Tongue (tissue), 3 donors: ENCODE measurements at places on chromosomes 11 and 22. TPM values are rescaled to one million over a fixed set of nuclear protein-coding genes. Genes with fewer than 3 reads are reported as not detected.
A peak's percentile ranks its signal among the peaks of the same experiment; 100 is the strongest.

DNA sequence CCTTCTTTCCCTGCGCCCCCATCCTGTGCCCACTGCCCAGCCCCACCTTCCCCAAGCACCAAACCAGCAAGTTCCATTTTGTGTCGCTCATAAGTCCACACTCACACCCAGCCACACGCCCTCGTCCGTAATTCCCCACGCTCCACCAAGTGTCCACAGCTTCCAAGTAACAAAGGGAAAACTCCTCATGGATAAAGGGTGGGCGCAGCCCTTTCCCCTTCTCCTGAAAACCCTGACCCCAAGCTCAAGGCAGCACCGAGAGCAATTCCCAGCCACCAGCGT lies 458 bp downstream of the FXYD6 start:
- peak; percentile 35 for DNase-seq

GRCh38 chr22:30526656-30527055 lies 19.9 kb downstream of the SEC14L6 start:
- no peak for DNase-seq

DNA sequence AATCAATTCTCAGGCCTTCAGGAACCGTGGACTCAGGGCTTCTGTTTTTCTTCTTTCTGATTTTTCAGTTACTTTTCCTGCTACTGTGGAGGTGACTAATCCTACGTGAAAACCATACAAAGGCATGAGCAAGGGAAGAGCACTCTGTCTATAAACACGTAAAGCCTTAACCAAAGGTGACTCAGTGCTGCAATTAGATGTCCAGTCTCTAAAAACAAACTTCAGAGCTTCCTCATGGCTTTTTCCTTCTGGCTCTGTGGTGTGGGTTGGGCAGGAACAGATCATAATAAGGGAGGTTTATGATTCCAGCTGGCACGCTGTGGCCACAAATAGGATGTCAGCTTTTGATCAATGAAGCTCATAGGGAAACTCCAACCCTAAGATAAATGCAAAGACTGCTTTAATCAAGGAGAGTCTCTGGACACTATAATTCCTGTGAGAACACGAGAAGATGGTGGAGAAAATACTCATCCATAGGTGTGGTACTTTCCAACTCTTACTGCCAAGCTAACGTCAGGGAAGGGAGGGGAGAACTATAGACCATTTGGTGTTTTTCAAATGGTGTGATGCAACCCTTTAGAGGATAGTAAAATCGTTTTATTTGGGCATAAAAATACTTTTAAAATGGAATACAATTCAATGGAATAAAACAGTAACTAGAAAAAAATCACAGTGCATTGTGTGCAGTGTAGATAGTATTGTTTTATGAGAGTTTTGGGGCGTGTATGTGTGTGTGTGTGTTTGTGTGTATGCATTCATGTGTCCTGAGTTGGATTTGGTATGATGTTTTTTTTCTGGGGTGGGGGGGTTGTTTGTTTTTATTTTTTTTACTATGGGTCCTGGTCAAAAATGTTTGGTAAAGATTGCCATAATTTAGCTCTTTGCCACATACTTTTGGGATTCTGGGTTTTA lies at the start of gene NXPE2:
NXPE2 (plus strand) TSS at position 403 of the 912 bp plus-strand sequence; CDS start at position 452, 49 bp downstream.
- DNase-seq = no peak

GRCh38 chr11:16613512-16614381 lies 124.7 kb upstream of the C11orf58 start:
- peak; percentile 97 for DNase-seq

DNA sequence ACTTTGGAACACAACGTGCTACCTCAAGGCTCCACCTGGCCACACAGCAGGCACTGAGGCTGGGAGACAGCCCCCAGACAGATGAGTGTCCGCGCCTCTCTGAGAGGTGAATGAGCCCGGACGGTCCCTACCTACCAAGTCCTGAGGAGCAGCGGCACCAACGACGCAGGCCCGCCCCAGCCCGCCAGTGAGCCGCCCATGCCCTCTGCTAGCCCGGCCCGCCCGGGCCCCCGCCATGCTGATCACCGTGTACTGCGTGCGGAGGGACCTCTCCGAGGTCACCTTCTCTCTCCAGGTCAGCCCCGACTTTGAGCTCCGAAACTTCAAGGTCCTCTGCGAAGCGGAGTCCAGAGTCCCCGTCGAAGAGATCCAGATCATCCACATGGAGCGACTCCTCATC lies at the start of gene DDI1:
DDI1 (plus strand) TSS at position 53 of the 400 bp plus-strand sequence; CDS start at position 236, 183 bp downstream.
- DNase-seq = no peak

Gene C11orf86
- not detected for total RNA-seq

DNA sequence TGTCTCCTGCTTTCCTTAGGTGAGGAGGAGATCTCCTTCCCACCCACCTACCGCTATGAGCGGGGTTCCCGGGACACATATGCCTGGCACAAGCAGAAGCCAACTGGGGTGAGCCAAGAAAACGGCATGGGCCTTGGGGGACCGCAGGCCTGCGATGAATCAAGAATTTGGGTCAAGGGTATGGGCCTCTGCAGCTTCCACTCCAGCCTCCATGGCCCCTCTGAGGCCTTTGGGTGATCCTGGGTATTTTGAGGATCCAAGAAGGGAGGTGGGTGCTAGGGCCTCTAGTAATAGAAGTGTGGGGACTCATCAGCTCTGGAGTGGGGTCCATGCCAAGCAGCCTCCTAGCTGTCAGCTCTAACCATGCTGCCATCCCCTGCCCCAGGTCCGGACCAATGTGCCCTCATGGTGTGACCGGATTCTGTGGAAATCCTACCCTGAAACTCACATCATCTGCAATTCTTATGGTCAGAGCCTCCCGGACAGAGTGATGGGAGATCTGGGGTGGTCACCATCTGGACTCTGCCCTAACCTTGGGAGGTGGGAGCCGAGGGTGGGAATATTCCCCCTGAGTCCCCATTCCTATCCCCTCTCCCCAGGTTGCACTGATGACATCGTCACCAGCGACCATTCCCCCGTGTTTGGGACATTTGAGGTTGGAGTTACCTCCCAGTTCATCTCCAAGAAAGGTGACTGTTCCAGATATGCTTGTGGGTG lies 8.6 kb downstream of the INPPL1 start:
- no peak for DNase-seq

DNA sequence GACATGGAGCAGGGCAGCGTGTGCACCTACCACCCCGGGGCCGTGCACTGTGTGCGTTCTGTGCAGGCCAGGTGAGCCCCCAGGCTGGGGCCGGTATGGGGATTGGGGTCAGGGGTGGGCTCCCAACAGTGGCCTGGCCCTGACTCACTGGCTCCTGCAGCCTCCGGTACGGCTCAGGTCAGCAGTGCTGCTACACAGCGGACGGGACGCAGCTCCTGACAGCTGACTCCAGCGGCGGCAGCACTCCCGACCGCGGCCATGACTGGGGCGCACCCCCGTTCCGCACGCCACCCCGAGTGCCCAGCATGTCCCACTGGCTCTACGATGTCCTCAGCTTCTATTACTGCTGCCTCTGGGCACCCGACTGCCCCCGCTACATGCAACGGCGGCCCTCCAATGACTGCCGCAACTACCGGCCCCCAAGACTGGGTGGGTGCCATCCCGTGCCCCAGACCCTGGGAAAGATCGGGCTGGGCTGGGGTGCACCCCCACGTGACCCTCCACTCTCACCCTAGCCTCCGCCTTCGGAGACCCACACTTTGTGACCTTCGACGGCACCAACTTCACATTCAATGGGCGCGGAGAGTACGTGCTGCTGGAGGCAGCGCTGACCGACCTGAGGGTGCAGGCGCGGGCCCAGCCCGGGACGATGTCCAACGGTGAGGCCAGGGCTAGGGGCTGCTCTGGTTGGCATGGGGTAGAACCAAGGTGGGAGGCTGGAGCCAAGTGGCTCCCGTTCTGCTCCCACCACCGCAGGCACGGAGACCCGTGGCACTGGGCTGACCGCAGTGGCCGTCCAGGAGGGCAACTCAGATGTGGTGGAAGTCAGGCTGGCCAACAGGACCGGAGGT lies 4.4 kb downstream of the SUSD2 start:
- no peak for DNase-seq

DNA sequence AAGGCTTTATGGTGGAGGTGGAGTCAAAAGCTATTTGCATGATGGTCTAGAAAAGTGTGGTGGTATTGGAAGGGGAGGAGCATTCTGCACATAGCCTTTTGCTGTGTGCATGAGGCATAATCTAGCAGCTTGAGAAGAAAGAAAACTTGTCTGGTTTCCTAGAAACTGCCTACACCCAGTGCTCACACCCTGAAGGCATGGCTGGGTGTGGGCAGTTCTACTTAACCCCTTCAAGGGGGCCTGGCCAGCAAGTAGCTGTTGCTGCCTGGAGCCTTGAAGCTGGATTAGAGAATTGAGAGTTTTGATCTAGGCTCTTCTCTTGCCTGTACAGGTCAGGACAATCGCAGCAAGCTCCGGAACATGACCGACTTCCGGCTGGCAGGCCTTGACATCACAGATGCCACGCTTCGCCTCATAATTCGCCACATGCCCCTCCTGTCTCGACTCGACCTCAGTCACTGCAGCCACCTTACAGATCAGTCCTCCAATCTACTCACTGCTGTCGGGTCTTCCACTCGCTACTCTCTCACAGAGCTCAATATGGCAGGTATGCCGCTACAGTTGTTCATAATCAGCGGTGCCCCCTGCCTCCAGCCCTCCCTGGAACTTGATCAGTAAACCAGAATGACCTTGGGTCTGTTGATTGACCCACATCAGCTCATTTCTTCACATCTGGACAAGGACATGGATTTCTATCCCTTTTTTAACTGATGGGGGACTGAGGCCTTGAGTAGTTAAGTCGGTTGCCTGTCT lies 12.2 kb upstream of the GRK2 start:
- DNase-seq = peak; percentile 64

DNA sequence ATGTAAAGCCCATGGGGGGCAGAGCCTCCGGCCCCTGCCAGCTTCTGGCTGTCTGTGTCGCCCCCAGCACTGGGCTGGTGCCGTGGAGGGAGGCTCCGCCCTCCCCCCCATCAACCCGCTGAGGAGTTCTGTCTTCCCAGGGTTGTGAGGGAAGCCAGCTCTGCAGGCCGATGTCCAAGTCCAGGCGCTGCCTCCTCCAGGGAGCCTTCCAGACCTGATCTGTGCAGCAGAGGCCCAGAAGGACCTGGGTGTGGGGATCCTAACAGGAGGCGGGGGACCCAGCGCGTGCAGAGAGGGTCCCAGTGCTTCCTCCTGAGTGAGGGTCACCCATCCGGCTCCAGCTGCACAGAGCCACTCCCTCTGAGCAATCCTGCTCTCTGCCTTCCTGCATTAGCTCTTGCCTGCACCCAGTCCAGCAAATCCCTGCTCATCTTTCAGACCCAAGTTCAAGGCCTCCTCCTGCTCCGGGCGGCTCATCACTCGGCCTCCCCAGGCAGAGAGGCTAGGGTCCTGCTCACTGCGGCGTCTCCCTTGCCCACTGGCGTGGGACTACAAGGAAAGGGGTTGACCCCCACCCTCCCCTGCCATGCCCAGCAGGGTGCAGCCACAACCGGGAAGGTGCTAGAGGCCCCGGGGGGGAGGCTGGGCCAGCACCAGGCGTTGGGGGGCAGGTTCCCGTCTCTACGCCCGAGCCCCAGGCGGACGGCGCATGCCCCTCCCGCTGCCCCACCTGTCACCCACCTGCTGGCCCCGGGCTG lies 16.4 kb downstream of the PRR33 start:
- peak; percentile 83 for DNase-seq

GRCh38 chr11:45333001-45333971 lies 47.1 kb upstream of the SYT13 start:
- peak; percentile 59 for DNase-seq

DNA sequence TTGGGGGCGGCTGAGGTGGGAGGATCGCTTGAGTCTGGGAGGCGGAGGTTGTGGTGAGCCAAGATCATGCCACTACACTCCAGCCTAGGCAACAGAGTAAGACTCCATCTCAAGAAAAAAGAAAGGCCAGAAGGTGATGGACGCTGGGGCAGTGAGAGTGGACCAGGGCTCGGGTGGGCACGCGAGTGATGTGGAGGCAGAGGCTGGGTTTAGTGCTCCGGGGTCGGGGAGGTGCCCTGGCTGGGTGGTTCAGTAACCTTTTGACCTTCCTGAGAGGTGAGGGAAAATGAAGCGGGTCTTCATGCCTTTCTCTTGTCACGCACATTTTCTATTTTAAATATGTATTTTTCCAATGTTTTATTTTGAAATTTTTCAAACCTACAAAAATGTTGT lies 45.1 kb downstream of the ST14 start:
- no peak for DNase-seq

DNA sequence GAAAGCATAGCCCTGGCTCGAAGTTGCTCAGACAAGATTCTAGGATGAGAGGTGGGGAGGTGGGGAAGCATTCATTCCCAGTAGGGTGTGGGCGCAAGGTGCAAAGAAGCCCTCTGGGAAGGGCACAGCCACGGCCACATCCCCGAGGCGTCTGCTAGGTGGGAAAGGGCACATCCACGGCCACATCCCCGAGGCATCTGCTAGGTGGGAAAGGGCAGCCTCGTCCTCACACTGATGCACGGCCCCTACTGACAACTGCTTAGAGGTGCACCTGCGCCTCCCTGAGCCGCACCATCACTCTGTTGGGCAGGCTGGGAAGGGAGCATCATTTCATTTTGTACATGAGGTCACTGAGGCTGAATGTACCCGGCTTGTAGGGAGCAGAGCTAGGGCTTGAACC lies 94.6 kb upstream of the PITPNB start:
- DNase-seq = no peak

DNA sequence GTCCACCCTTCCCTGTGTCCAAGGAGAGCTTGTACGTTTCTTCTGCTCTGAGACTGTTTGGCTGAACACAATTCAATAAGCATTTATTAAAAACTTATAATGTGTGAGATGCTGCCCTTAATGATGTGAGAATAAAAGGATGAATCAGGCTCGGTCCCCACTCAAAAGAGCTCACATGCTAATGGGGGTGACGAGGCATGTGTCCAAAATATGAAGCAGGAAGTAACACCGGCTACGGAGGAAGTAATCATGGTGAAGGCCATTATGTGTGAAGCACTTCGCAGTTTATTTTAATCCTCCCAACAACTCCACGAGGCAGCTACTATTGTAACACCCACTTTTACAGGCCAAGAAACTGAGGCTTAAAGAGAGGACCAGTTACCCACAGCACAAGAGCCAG lies 3.4 kb upstream of the RASD2 start:
- DNase-seq = no peak

GRCh38 chr22:42969348-42969975 lies 45.5 kb downstream of the PACSIN2 start:
- no peak for DNase-seq

Gene CALCA
- total RNA-seq = not detected

DNA sequence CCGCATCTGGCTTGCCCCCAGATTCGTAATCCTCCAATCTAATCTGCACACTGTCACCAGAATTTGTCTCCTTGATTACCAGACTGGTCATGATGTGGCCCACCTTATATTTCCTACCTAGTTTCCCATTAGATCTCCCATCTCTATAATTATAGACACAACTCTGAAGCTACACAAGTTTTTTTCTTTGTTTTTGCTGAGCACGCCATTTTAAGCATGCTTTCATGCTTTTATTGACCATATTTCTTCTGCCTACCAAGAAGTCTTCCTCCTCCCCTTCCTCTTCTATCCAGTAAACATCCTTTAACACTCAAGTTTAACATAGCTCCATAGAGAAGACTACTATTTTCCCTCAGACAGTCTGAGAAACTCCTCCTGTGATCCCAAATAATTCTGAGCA lies 24.3 kb upstream of the DEPDC7 start:
- no peak for DNase-seq
